Activated naive CD8-positive, alpha-beta T cell treated with anti-CD3 and anti-CD28 coated beads, Interleukin-2, amount 50 U/mL, for 24 hours (primary cell): ENCODE measurements at places on chromosomes 7 and 10.

DNA sequence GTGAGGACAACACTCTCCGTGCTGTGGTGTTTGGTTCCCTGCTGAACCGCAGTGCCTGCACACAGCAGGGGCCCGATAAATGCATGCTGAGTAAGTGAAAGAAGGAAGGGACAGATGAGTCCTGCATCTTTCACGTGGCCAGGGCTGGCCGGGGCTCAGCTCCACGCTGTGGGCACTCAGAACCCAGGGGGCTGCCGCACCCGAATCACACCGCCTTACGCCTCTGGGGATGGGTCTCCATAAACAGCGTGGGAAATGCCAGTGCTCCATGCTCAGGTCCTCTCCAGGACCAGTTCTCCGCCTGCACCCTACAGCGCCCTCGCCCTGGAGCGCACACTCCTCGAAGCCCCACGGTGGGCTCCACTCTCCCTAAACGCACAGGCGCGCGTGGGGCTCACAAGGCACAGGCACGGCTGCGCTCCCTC is 38.1 kb downstream of the RASGEF1A start:
- no peak for DNase-seq

DNA sequence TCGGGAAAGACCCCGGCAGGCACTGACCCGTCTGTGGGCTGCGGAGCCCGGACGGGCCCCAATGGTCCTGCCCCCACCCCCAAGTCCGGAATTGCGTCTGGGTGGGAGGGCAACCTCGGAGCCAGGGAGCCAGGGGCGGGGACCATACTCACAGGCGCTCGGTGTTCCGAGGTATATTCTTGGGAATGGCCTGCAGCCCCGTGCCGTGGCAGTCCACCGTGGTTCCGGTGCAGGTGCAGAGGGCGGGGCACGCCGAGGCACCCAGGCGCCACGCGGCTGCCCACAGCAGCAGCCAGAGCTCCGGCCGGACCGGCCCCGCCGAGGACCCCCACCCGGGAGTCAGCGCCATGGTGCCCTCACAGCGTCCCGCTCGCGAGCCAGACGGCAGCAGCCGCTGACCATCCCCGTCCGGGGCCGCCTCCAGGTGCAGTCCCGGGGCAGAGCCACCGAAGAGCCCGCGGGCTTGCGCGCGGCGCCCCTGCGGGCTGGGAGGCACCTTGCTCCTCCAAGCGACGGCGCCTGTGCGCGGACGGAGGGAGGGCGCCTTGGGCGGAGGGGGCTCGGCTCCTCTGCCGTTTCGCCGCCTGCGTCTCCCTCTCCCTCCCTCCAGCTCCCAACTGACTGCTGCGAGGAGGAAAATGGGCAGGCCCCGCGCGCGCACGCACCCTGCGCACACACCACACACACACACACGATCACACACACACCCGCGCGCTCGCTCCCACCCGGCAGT is at the start of gene SLIT1:
SLIT1 (minus strand) TSS at position 634 of the 733 bp plus-strand sequence; CDS start at position 349, 285 bp downstream.
- no peak for DNase-seq

- DNase-seq = no peak
Observed at GRCh38 chr10:120521880-120522279, 64.9 kb downstream of the PLPP4 start.

DNA sequence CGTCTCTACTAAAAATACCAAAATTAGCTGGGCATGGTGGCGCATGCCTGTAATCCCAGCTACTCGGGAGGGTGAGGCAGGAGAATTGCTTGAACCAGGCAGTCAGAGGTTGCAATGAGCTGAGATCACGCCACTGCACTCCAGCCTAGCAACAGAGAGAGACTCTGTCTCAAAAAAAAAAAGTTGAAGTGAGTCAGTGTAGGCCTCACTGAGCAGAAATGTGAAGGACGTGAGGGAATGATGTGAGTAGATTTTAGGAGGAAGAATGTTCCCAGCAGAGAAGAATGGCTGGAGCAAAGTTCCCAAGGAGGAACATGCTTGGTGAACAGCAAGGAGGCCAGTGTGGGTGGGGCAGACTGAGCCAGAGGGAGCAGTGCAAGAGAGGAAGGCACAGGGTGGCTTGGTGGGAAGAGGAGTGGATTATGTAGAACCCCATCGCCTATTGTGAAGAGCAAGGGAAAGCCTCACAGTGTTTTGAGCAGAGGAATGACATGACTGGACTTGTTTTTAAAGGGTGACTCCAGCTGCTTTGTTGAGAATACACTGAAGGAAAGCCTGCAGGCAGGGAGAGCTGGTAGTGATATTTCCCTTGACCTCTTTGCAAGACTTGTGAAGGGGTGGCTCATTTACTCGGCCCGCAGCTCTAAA is 708.7 kb downstream of the SUGCT start:
- no peak for DNase-seq

- no peak for DNase-seq
Observed at GRCh38 chr7:137446025-137446424, 102.5 kb upstream of the PTN start.

- DNase-seq = no peak
Observed at GRCh38 chr7:120991581-120991980, 3.1 kb downstream of the CPED1 start.

DNA sequence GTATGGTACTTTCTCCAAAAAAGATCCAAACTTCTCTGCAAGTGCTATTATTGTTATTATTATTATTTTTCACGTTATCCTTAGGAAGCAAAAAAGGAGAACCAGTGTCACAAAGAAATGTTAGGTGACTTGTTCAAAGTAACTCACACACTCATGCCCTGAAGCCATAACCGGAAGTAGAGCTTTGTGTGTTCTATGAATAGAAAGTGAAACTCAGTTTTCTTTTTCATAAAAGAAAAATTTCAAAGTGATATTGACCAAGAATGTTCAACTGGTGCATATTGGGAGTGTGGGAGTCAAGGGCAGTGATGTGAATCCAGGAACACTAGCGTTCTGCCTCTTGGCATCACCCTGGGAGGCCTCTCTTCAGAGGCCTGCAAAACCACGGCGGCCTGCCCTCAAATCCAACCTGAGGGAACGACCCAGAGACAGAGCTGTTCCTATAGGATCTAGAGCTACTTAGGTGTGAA is 106.1 kb downstream of the PRKCQ start:
- peak; percentile 44 for DNase-seq

GRCh38 chr10:90959826-90960225 is 38.9 kb upstream of the ANKRD1 start:
- no peak for DNase-seq
